Posterior vena cava (tissue), 2 donors: ENCODE measurements at places on chromosomes 6 and 20. TPM values are rescaled to one million over a fixed set of nuclear protein-coding genes. Genes with fewer than 3 reads are reported as not detected.

The TREM1 gene
- total RNA-seq, result 3.8 TPM

The NR2E1 gene
- total RNA-seq, result not detected

The CALHM4 gene
- total RNA-seq, result not detected

The POPDC3 gene
- total RNA-seq, result not detected

The COL9A1 gene
- not detected for total RNA-seq

The TBXT gene
- not detected for total RNA-seq

The MRPS10 gene
- total RNA-seq, result 26.8 TPM

The MYH7B gene
- 0.57 TPM for total RNA-seq

The TMEM244 gene
- total RNA-seq, result not detected

The AIF1 gene
- total RNA-seq, result 68.7 TPM

The PRICKLE4 gene
- total RNA-seq, result 1.4 TPM

GRCh38 chr6:53943395-53943794 is 148.6 kb downstream of the LRRC1 start:
- no peak for DNase-seq

DNA sequence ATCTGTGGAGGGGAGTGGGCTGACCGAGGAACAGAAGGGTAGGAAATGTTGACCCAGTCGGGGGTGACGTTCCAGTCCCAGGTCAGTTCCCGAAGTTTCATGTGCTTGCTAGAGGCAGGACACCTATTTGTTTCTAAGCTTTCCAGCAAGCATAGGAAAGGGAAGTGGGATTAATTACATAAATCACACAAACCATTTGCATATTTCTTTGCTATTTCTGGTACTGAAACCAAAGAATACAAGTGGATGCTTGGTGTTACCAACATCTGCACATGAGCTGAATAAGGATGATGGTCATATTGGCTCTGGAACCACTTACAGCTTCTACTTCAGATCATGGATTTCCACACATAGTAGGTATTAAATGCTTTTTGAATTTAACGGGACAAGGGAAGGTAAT is 546.5 kb downstream of the PRKN start:
- DNase-seq, result no peak

- DNase-seq, result no peak
Measured at GRCh38 chr6:142523515-142524375, 221.9 kb downstream of the ADGRG6 start.

- DNase-seq, result no peak
Measured at GRCh38 chr20:52746190-52746589, 226.0 kb upstream of the TSHZ2 start.

DNA sequence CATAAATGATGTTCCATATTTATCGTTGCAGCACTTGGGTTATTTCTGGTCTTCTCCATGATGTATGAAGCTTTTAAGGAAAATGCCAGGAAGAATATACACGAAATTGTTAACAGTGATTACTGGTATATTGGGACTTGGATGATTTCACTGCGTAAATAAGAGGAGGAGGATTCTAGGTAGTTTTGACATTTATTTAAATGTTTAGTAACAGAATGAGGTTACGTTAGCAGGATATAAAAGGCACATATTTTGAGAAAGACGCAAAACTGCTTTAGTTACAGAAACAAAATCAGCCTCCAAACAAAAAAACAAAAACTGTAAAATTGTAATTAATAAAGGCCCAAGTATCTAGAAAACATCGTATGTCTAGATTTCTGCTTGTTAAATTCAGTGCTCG is 147.7 kb downstream of the JARID2 start:
- DNase-seq, result no peak

- no peak for DNase-seq
Measured at GRCh38 chr20:10312111-10312510, 93.5 kb downstream of the SNAP25 start.

- DNase-seq, result no peak
Measured at GRCh38 chr6:84033523-84034451, at the start of gene MRAP2. MRAP2 (plus strand) TSS chr6:84033772; CDS start chr6:84055319, 21,547 bp downstream.

- no peak for DNase-seq
Measured at GRCh38 chr6:33578588-33579011, 1.5 kb downstream of the BAK1 start.

- DNase-seq, result no peak
Measured at GRCh38 chr6:92072387-92072786, 1347.0 kb downstream of the EPHA7 start.

DNA sequence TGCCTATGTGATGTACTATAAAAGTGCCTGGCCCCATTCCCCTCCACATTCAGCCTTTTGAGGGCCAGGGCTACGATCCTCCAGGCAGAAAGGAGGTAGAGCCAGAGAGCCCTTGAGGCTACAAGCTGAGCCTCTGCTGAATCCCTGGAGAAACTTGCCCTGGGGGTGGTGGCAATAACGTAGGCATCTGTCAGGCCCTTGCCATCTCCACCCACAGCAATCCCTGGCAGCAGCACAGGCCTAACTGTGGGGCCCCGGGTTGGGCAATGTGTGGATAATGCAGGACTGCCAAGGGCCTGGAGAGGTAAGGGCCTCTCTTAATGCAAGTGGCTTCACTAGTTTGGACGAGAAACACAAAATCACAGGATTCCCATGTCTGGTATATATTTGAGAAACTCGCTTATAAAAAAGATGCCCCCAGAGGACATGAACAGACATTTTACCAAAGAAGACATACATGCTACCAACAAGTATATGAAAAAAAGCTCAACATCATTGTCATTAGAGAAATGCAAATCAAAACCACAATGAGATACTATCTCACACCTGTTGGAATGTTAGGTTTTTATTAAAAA is 99.0 kb downstream of the QRSL1 start:
- DNase-seq, result no peak

DNA sequence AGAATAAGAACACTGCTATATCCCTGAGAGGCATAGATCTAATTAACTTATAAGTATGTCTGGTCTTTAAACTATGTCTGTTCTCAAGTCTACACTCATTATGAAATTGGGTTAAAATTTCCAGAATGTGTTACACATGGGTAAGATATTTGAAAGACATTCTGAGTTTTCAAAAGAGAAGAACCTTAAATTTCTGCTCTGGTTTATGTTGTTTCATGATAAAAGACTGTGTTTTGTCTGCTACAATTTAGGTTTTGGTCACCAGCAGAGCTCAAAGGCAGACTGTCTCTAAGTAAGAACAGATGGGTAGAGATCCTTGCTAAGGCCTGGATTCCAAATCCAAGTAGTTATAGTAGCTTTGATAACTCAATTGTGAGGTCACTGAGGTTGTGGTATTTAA is 6.0 kb downstream of the STMND1 start:
- no peak for DNase-seq

- DNase-seq, result no peak
Measured at GRCh38 chr6:82243884-82244283, 3.7 kb downstream of the IBTK start.

GRCh38 chr6:115882174-115882573 is 178.5 kb downstream of the FRK start:
- DNase-seq, result no peak

GRCh38 chr20:49545572-49545971 is 22.4 kb downstream of the PTGIS start:
- no peak for DNase-seq

DNA sequence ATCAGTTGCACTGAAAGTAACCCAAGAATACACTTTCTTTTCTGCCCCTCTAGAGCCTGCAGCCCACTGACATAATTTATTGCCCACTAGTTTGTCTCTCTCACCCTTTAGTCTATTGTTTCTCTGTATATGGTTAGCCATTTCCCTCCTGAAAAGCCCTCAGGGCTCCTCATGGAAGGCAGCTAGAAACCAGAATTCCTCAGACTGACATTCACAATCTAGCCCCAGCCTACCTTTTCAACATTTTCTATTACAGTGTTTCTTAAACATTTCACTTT is 21.4 kb upstream of the PAQR8 start:
- DNase-seq, result no peak

GRCh38 chr20:11246251-11246775 is 572.5 kb upstream of the JAG1 start:
- no peak for DNase-seq

DNA sequence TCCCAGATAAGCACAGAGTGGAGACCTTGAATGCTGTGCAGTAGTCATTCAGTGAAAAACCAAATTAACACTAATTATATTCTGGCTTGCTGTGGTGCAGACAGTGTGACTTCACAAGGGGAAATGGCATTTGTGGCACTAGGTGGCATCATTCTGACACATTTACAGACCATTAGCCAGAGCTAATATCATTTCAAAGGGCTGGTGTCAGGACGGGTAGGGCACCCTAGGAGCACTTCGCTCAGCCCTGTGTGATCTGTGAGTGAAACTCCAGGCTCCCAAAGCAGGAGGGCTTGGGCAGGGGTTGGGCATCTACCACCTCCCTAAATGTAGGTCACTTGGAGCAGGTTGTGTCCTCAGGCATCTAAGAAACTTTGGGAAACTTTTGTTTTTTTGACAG is 555.8 kb downstream of the PKHD1 start:
- DNase-seq, result no peak

- peak; percentile 30 for DNase-seq
Measured at GRCh38 chr6:44534291-44534690, 146.8 kb downstream of the CDC5L start.

GRCh38 chr6:91704531-91704930 is 1117.7 kb upstream of the MAP3K7 start:
- no peak for DNase-seq

- peak; percentile 69 for DNase-seq
Measured at GRCh38 chr6:149934249-149935156, 7.3 kb upstream of the ULBP2 start.

- no peak for DNase-seq
Measured at GRCh38 chr6:30542404-30542725, 13.9 kb downstream of the GNL1 start.

DNA sequence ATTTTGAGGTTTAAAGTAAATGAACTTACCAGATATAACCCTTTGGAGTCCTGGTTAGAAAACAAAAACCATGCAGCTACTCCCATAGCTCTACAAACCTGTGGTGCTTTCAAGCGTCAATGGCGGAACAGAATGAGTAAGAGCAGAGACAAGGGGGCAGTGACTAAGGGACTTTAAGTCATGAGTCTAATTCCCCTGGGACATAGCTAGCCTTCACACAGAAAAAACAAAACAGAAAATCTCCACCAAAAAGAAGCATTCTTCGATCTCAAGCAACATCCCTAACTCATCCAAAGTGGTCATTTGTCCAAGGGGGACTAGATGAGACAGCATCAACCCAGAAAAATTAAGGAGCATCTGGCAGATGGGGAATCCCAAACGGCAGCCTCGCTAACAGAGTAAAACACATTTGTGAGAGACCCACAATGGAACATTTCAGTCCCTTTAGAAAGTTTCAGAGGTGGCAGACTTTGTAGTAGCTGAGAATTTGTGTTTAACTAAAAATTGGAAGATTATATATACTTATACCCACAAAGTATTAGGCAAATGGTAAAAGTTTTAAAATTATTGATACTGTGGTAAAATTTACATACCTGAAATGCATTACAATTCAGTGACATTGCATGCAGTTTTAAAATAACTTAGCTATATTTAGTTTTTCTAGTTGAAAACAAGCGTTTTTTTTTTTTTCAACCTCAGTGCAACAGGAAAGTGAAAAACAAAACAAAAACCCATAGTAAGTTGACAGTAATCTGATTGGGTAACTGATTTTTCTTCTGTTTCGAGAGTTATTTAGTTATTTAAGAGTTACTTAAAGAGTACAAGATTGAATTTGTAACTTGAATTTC is 67.5 kb downstream of the KCNQ5 start:
- no peak for DNase-seq

GRCh38 chr6:98845211-98846020 is 11.0 kb downstream of the POU3F2 start:
- peak; percentile 92 for DNase-seq

GRCh38 chr20:51703400-51704287 is 64.5 kb downstream of the ATP9A start:
- no peak for DNase-seq

- no peak for DNase-seq
Measured at GRCh38 chr6:147177286-147177685, 26.9 kb upstream of the STXBP5 start.

DNA sequence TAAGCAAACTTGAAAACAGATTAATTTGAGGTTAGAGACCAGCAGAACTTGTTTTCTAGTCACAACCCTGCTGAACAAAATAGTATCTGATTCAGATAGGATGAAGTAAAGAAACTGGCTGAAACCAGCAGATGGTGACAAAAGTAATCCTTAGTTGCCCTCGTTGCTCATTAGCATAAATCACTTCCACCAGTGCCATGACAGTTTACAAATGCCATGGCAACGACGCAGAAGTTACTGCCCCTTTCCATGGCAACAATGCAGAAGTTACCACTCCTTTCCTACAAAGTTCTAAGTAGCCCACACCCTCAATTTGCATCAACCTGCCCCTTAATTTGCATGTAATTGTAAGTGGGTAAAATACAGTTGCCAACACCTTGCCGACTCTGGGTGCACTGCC is 23.7 kb downstream of the SNRPB start:
- DNase-seq, result no peak

GRCh38 chr6:33704215-33705066 is 7.1 kb downstream of the UQCC2 start:
- no peak for DNase-seq

DNA sequence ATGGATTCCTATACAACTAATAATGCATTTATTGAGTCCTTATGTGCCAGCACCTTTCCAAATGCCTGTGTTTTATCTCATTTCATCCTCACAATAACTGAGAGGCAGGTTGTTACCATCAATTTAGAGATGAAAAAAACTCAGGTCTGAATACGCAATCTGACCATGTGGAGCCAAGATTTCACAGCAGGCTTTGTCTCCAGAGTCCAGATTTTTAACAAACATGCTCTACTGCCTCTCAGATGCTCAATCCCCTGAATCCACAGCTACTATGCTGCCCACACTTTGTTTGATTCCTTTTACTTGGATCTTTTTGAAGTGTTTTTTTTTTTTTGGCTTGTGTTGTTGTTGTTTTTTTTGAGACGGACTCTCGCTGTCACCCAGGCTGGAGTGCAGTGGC is 46.8 kb downstream of the B4GALT5 start:
- DNase-seq, result no peak

GRCh38 chr6:835476-836160 is 142.7 kb upstream of the EXOC2 start:
- DNase-seq, result no peak

- no peak for DNase-seq
Measured at GRCh38 chr6:42696526-42697267, 25.7 kb downstream of the PRPH2 start.

DNA sequence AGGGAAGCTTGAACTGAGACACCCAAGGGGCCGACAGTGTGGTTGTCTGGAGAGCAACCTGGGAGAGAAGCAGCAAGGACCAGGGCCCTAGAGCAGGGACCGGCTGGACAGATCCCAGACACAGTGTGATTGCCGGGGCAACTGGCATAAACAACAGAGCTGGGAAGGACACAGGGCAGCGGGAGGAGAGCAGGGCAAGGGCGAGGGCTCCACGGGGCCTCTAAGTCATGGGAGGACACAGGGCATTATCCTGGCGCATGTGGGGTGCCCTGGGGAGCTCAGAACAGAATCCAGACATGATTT is 31.1 kb upstream of the CCR6 start:
- DNase-seq, result no peak

DNA sequence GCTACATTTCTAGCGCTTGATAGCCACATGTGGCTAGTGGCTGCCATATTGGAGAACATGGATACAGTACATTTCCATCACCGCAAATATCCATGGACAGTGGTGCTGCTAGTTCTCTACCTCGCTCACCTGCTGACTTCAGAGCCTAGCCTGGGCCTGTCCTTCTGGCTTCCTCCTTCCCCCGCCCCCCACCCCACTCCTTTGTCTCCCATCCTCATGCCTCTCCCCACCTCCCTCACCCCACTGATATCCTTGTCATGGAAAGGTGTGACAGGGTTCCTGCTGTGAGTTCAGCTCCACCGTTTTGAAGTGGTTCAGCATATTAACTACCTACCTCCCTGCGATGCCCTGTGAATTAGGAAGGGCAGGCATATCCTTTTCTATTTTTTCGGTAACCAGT is 14.2 kb downstream of the NKX2-2 start:
- no peak for DNase-seq
